Activated CD4-positive, CD25-positive, alpha-beta regulatory T cell treated with anti-CD3 and anti-CD28 coated beads, Interleukin-2, amount 50 U/mL, for 16 hours (primary cell): ENCODE measurements at places on chromosomes 6 and 20.

GRCh38 chr6:150293423-150294173 lies 75.2 kb upstream of the IYD start:
- DNase-seq = no peak

DNA sequence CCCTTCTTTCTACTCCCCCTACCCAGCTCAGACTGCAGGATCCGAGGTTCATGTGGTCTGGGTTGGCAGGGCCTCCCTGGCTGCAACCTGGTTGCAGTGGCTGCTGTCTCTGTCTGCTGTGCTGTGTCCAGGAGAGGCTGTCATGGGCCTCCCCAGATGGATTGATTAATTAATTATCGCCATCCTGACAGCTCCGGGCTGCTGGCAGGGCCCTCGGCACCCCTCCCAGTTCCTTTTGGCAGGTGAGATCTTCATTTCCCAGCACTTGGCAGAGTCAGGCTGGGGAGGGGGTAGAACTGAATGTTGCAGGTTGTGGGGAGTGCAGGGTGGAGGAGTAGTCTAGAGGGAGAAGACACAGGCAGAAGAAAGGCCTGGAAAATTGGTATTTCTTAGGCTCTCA lies 56.7 kb upstream of the ZFAND3 start:
- DNase-seq = no peak

GRCh38 chr20:32554965-32555289 lies 30.2 kb downstream of the NOL4L start:
- no peak for DNase-seq

- DNase-seq = no peak
These were observed 4.5 kb downstream of the PHF3 start for GRCh38 chr6:63640062-63640461.

GRCh38 chr20:16505894-16506293 lies 67.4 kb downstream of the KIF16B start:
- DNase-seq = no peak

- DNase-seq = no peak
These were observed 236.0 kb upstream of the STXBP5 start for GRCh38 chr6:146968041-146968760.

DNA sequence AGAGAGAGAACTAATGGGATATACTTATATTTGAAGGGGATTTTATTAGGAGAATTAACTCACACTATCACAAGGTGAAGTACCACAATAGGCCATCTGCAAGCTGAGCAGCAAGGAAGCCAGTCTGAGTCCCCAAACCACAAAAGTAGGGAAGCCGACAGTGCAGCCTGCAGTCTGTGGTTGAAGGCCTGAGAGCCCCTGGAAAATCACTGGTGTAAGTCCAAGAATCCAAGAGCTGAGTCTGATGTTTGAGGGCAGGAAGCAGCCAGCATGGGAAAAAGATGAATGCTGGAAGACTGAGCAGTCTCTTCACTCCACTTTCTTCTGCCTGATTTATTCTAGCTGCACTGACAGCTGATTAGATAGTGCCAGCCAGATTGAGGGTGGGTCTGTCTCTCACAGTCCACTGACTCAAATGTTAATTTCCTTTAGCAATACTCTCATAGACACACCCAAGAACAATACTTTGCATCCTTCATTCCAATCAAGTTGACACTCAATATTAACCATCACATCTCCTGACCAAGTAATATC lies 823.9 kb downstream of the PHF3 start:
- no peak for DNase-seq

- DNase-seq = no peak
These were observed 13.1 kb downstream of the RNF8 start for GRCh38 chr6:37366910-37367309.

GRCh38 chr6:31378062-31378720 lies 21.2 kb upstream of the HLA-B start:
- DNase-seq = no peak

DNA sequence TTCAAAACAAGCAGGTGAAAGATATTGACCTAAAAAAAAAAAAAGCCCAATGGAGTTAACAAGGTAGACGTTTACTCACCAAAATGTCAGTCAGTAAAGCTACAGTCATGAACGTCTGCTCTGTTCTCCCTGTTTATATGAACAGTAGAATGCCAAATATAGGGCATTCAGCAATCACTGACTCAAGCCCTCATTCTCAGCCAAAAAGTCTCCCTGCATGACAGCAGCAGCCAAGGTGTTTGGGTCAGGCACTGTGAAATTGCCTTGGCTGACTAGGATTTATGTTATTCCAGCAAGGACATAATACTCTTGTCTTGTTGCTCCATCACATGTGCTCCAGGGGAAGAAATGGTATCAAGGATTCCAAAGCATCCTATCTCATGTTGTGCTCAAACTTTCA lies 194.7 kb upstream of the RSPO3 start:
- no peak for DNase-seq

GRCh38 chr20:63829945-63830835 lies 874 bp downstream of the ZBTB46 start:
- no peak for DNase-seq

GRCh38 chr6:79180052-79180451 lies 54.4 kb downstream of the HMGN3 start:
- DNase-seq = no peak

GRCh38 chr20:38610521-38610920 lies 8.9 kb downstream of the ARHGAP40 start:
- DNase-seq = no peak

GRCh38 chr6:24940311-24940917 lies 4.7 kb upstream of the RIPOR2 start:
- DNase-seq = no peak

DNA sequence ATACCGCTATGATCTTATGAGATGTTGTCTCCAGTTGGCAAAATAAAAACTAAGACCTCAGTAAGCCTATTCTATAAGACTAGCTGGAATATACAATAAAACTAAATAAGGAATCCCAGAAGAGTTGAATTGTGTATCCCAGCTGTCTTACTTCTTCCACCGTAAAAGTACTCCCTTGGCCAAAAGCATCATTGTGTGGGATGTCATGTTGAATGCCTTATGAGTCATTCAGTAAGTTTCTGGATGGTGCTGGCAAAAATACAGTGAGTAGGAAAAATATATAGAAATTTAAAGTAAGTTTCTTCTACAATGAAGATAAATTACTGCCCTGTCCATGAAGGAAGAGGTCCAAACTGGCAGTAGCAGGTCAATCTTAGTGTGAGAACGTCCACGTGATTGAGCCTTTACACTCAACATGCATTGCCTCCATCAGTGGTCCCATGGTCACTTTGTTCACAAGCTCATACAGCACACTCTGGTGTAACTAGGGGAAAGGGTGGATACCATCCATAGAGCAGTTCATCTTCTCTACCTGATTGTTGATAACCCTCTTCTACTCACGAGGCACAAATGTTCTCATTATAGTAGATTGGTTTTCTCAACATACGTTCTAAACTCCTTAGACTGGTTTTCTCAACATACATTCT lies 13.7 kb upstream of the ZNF318 start:
- no peak for DNase-seq

DNA sequence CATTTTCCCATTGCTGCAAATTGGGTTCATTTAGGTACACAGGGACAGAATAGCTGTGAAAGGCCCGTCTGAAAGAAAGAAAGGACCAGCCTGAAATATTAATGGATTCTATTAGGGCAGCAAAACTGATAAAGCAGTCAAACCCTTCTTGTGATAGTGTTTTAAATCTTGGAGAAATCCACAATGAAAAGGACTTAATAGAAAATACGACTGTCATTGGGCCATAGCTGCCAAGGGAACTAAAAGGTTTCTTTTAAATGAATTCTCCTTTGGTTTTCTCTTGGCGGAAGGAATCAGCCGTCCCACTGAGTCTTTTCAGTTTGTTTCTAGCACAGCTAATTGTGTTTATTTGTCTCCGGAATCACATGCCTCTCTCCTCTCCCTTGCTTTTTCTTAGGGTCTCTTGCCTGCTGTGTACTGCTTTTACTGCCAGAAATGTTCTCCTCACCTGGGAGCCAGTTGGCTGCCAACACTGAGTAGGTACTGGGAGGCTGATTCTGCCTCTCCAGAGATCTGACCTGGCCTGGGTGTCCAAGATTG lies 11.3 kb downstream of the PAQR8 start:
- DNase-seq = no peak

DNA sequence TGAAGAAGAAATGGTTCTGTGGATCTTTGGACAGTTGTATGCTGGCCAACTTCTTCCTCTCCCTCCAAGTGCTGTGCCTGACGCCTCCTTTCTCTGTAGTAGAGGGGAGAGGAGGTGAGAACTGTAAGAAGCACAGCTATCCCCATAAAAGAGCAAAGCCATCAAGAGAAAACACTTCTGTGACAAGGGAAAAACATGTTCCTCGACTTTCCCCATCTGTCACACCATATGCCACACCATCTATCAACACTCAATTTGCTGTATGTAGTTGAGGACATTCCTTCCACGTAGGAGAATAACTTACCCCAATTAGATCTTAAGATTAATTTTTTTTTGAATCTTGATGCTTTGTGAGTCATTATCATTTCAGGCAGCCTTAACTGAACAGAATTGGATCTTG lies 156.2 kb upstream of the PLCB4 start:
- DNase-seq = no peak

GRCh38 chr6:120874422-120874821 lies 459.9 kb downstream of the TBC1D32 start:
- no peak for DNase-seq

DNA sequence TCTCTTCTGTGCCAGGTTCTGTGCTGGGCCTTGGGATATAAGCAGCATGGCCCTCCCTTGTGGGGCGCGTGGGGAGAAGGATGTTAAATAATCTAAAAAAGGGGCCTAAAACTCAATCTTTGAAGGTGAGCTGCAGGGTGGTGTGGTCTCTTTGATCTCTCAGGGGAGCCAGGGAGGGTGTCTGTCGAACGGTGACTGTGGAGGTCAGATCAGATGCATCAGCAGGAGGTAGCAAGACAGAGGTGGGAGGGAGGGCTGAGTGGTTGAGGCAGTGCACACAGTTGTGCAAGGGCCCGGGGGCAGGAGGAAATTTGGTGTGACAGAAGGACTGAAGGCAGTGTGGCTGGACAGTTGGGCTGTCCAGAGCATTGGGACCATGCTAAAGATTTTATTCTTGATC lies 287.3 kb downstream of the BMP7 start:
- no peak for DNase-seq

DNA sequence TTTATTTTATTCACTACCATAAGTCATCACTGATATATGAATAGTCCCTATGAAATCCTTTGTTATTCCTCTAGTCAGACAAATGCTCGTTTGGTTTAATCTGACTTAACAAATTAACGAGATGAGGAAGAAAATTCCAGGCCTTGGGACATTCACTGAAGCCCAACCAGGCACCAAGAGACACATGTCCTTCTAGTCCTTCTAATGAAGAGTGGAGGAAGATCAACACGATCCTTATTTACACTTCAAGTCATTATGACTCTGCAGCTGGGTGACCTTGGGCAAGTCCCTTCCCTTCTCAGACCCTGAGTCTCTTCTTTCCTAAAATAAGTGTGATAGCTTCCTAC lies 117.5 kb downstream of the CEBPB start:
- no peak for DNase-seq

DNA sequence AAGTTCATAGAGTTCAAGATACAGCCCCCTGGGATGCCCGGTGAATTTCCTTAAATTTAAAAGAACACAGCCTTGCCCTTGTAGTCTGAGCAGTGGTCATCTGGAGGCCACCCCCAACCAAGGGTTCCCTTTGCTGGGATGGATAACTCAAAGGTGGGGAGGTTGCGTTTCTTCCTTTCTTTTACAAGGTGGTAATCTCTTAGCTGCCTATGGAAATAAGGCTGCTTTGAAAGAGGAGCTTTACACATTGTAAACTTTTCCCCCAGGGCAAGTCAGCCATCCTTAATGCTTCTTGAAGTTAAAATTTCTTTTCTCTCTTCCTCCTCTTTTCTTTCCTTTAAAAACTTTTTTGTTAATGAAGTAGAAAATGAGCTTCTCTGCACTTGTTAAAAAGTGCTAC lies 71.2 kb upstream of the PRDM1 start:
- DNase-seq = no peak

DNA sequence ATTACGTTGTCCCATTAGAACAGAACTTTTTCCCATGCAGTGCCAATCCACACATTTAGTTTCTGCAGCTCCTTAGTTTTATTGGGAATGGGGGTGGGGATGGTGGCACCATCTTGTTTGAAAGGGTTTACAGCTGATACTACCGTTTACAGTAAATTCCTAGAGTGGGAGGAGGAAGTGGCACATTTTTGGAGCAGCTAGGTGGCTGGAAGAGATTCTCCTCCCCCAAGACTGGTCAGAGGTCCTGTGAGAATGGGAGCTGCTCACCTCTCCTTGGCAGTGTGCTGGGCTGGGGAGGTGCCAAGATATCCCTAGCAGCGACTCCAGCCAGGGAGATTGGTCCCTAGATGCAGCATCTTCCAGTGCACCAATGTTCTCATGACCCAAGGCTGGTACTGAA lies 12.4 kb upstream of the CCN6 start:
- no peak for DNase-seq

GRCh38 chr6:44771647-44772415 lies 384.3 kb downstream of the CDC5L start:
- DNase-seq = no peak

GRCh38 chr20:5767493-5768098 lies 17.4 kb downstream of the SHLD1 start:
- no peak for DNase-seq

GRCh38 chr6:157220485-157220884 lies 102.8 kb downstream of the TMEM242 start:
- no peak for DNase-seq

- DNase-seq = no peak
These were observed 229.0 kb downstream of the ZNF217 start for GRCh38 chr20:53364646-53365045.
